ENCODE measurements at places on chromosomes 16 and 17. TPM values are rescaled to one million over a fixed set of nuclear protein-coding genes. Genes with fewer than 3 reads are reported as not detected.

CSH2 gene
- total RNA-seq: not detected

TP53I13 gene
- total RNA-seq: 34.5 TPM

PRR15L gene
- not detected for total RNA-seq

KRT36 gene
- total RNA-seq: not detected

PLEKHG4 gene
- total RNA-seq: 32.7 TPM

CA7 gene
- total RNA-seq: not detected

SYT17 gene
- total RNA-seq: not detected

NECAB2 gene
- total RNA-seq: 3.6 TPM

MT1M gene
- not detected for total RNA-seq

NPIPB13 gene
- total RNA-seq: 15.3 TPM

MT4 gene
- total RNA-seq: not detected

MYH2 gene
- not detected for total RNA-seq

CDH1 gene
- total RNA-seq: 37.7 TPM

CMTM3 gene
- 4.3 TPM for total RNA-seq

PRR35 gene
- not detected for total RNA-seq

ZG16B gene
- 6.9 TPM for total RNA-seq

PLK1 gene
- 50.7 TPM for total RNA-seq

GCGR gene
- total RNA-seq: not detected

DNA sequence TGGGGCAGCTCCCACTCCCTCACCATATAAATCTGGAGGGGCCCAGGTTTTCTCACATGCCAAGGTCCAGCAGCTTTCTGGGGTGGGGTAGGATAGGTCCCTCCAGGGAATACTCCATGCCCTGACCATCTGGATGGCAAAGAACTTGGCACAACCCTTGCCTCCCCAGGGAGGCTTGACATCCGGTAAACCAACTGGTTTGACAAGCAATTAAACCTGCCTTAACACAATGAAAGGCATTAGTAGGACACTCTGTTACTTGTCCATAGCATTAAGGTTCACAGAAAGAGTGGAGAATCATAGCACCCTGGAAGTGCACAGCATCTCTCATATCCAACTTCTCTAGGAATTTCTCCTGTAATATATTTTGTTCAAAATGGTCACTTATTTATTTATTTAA lies 63.9 kb upstream of the MAF start:
- peaks cover 1% of the 10 kb centered on the region for H3K36me3 ChIP-seq
- no peak for DNase-seq
- peaks cover 5% of the 10 kb centered on the region for H3K4me1 ChIP-seq
- no peak overlapping the region for H3K4me3 ChIP-seq

DNA sequence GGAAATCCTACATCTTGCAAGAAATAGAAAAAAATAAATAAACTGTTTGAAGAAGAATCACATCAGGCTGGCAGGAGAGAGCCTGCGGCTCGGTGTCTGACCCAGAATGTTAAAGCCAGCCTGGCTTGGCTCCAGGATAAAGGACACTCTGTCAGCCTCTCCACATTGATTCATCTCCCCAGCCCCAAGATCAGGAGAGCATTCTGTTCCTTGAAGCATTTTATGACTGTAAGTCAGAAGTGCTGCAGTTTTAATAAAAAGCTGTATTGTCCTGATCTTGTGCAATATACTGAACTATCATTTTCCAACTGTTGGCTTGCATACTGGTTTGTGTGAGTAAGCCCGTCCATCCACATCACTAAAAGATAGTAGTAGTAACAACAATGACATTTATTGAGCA lies 426.6 kb downstream of the HAPSTR1 start:
- no peaks in the 10 kb centered on the region for H3K27me3 ChIP-seq
- no peaks in the 10 kb centered on the region for H3K36me3 ChIP-seq
- H3K27ac ChIP-seq: no peak overlapping the region
- DNase-seq: no peak

- no peak for DNase-seq
- no peaks in the 10 kb centered on the region for H3K36me3 ChIP-seq
- H3K4me1 ChIP-seq: no peaks in the 10 kb centered on the region
- H3K4me3 ChIP-seq: no peak overlapping the region
Observed at GRCh38 chr16:50585331-50585776, 37.2 kb downstream of the NKD1 start.

DNA sequence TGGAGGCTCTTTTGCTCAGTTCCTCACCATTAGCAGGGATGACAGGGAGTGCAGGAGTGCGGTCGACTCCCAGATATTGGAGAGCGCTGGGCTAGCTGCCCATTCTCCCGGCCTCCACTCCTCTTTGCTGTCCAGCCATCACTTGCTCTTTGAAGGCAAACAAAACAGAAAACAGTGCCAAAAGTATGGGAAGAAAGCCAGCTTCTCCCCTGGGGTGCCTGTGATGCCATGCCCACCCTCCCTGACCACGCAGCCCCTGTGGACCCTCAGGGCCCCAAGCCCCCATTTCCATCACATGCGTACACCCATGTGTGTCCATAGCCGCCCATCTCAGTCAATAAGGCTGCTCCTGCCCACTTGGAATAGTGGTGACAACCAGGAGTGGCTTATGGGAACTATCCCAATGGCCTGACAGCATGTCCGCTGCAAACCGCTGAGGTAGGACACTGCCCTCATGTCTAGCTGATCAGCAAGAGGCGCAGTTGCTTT lies 30.0 kb downstream of the MAPT start:
- no peaks in the 10 kb centered on the region for H3K36me3 ChIP-seq
- peaks cover 34% of the 10 kb centered on the region for H3K27me3 ChIP-seq
- no peaks in the 10 kb centered on the region for H3K4me1 ChIP-seq

- no peak overlapping the region for H3K27ac ChIP-seq
- H3K4me1 ChIP-seq: peaks cover 29% of the 10 kb centered on the region
- peaks cover 37% of the 10 kb centered on the region for H3K36me3 ChIP-seq
- peak; percentile 45 for DNase-seq
- no peak overlapping the region for H3K4me3 ChIP-seq
- H3K27me3 ChIP-seq: no peaks in the 10 kb centered on the region
Observed at GRCh38 chr16:50747207-50747956, 5.5 kb downstream of the CYLD start.

GRCh38 chr17:71799657-71800056 lies 321.2 kb upstream of the SOX9 start:
- no peak for DNase-seq
- H3K36me3 ChIP-seq: peaks cover 4% of the 10 kb centered on the region
- H3K27ac ChIP-seq: no peak overlapping the region
- H3K27me3 ChIP-seq: no peaks in the 10 kb centered on the region
- no peaks in the 10 kb centered on the region for H3K4me1 ChIP-seq

- DNase-seq: no peak
- H3K4me3 ChIP-seq: no peak overlapping the region
- H3K27me3 ChIP-seq: no peaks in the 10 kb centered on the region
- no peak overlapping the region for H3K27ac ChIP-seq
- H3K36me3 ChIP-seq: no peaks in the 10 kb centered on the region
Observed at GRCh38 chr17:44956998-44957981, 9.7 kb upstream of the KIF18B start.

- DNase-seq: peak; percentile 47
- H3K4me1 ChIP-seq: no peaks in the 10 kb centered on the region
- H3K27ac ChIP-seq: no peak overlapping the region
Observed at GRCh38 chr17:67322042-67322787, 44.2 kb downstream of the PSMD12 start.

GRCh38 chr16:4094127-4094773 lies 22.0 kb downstream of the ADCY9 start:
- H3K27me3 ChIP-seq: no peaks in the 10 kb centered on the region
- DNase-seq: no peak
- H3K36me3 ChIP-seq: peaks cover 3% of the 10 kb centered on the region
- H3K27ac ChIP-seq: no peak overlapping the region
- H3K4me3 ChIP-seq: no peak overlapping the region

DNA sequence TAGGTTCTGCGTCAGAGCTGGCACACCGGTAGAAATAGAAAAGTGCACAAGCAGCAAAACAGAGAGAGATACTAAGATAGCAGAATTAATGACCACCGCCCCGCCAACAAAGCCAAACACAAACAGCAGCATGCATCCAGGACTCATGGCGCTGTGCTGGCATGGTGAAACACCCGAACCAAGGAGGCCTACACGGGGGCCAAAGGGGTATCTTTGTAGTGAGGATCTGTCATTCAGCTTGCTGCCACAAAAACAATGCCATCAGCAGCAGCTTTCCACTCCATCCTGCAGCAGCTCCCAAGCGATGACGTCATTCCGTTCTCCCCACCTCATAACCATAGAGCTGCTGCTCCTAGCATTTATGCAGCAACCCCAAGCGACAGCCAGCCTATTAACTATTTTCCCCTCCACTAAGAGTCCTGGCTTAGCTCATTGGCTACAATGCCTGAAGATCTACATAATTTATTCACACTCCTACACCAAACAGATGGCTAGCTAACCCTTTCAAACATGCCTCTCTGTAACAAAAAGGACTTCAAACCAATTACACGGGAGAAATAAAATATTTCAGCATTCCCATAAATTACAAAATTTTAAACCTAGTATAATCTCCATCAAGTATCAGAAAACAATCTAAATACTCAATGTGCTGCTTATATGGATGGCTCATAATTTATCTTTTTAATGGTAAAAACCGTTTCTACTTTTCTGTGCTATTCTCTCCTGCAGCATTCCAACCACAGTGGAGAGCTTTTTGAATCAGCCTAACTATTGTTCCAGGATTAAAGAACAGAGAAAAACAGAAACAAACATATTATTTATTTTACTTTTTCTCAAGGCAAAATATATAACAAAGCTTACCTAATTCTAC lies 73.9 kb downstream of the SPAG9 start:
- no peaks in the 10 kb centered on the region for H3K27me3 ChIP-seq
- no peaks in the 10 kb centered on the region for H3K36me3 ChIP-seq
- no peak for DNase-seq
- peaks cover 4% of the 10 kb centered on the region for H3K4me1 ChIP-seq
- no peak overlapping the region for H3K4me3 ChIP-seq

- H3K4me1 ChIP-seq: peaks cover 7% of the 10 kb centered on the region
- H3K36me3 ChIP-seq: no peaks in the 10 kb centered on the region
- no peaks in the 10 kb centered on the region for H3K27me3 ChIP-seq
- H3K4me3 ChIP-seq: no peak overlapping the region
- DNase-seq: no peak
Observed at GRCh38 chr17:49029801-49030200, 32.6 kb downstream of the IGF2BP1 start.

DNA sequence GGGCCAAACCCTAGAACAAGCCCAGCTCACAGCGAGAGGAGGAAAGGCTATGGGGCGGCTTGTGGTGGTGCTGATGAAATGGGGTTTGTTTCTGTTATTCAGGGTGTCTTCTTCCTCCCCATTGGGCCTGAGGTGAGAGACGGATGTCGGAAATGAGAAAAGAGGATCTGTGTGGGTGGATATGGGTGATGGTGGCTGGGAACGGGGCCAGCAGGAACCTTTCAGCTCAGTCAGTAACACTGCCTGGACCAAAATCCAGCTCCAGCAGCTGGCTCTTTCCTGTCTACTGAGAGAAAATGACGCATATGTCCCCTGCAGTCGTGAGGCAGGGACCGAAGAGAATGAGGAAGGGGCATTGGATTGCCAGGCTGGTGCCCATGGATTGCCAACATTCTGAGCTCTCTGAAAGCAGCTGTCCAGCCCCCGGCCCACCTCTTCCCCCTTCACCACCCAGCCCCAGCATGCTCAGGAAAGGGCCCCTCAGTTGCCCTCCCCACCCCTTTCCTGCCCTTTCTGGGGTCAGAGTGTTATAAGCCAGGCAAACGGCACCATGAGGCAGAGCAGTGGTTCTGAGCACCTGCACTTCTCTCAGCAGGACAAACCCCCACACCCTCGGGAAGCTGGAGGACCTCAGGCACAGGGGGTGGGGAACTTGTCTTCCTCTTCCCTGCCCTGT lies 4.0 kb downstream of the MYH3 start:
- H3K36me3 ChIP-seq: no peaks in the 10 kb centered on the region
- no peaks in the 10 kb centered on the region for H3K27me3 ChIP-seq
- no peaks in the 10 kb centered on the region for H3K4me1 ChIP-seq

- H3K27ac ChIP-seq: no peak overlapping the region
- H3K4me3 ChIP-seq: no peak overlapping the region
- H3K27me3 ChIP-seq: no peaks in the 10 kb centered on the region
- H3K4me1 ChIP-seq: no peaks in the 10 kb centered on the region
Observed at GRCh38 chr16:12240036-12240435, 263.5 kb downstream of the SNX29 start.

- no peaks in the 10 kb centered on the region for H3K27me3 ChIP-seq
- DNase-seq: peak; percentile 52
- H3K4me3 ChIP-seq: peak overlapping the region; percentile 89
- H3K36me3 ChIP-seq: peaks cover 11% of the 10 kb centered on the region
- H3K4me1 ChIP-seq: no peaks in the 10 kb centered on the region
Observed at GRCh38 chr16:84115919-84116719, 623 bp downstream of the MBTPS1 start.

- H3K27me3 ChIP-seq: no peaks in the 10 kb centered on the region
- H3K36me3 ChIP-seq: no peaks in the 10 kb centered on the region
- H3K27ac ChIP-seq: no peak overlapping the region
- no peak for DNase-seq
- no peak overlapping the region for H3K4me3 ChIP-seq
- no peaks in the 10 kb centered on the region for H3K4me1 ChIP-seq
Observed at GRCh38 chr16:6047325-6047724, 949.7 kb upstream of the EEF2KMT start.

DNA sequence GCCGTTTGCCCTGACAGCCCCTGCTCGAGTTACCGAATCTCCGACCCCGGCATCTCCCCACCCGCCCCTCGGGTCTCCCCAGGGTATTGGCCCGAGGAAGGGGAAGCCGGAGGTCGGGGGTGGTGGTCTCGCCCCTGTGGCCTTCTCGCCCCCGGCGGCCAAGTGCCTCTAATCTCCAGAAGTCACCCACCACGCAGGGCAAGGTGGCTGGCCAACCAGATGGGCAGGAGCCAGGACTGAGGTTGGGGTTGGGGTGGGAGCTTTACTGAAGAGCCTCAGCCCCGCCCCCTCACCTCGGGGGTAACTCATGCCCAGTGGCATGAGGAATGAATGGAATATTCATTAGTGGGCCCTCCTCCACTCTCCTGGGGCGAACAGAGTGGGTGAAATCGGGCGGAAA lies 637 bp downstream of the DHRS11 start:
- peak overlapping the region; percentile 72 for H3K4me3 ChIP-seq
- peaks cover 36% of the 10 kb centered on the region for H3K36me3 ChIP-seq
- H3K4me1 ChIP-seq: peaks cover 18% of the 10 kb centered on the region
- DNase-seq: no peak
- peak overlapping the region; percentile 8 for H3K27ac ChIP-seq
- no peaks in the 10 kb centered on the region for H3K27me3 ChIP-seq

GRCh38 chr17:62573480-62574117 lies 53.9 kb upstream of the MRC2 start:
- H3K27ac ChIP-seq: no peak overlapping the region
- H3K36me3 ChIP-seq: peaks cover 91% of the 10 kb centered on the region
- peaks cover 5% of the 10 kb centered on the region for H3K4me1 ChIP-seq
- H3K4me3 ChIP-seq: no peak overlapping the region

GRCh38 chr16:85090181-85090580 lies 22.1 kb downstream of the CIBAR2 start:
- no peak for DNase-seq
- no peaks in the 10 kb centered on the region for H3K4me1 ChIP-seq
- no peak overlapping the region for H3K4me3 ChIP-seq
- no peak overlapping the region for H3K27ac ChIP-seq
- H3K27me3 ChIP-seq: peaks cover 12% of the 10 kb centered on the region
- H3K36me3 ChIP-seq: peaks cover 4% of the 10 kb centered on the region

- no peak overlapping the region for H3K27ac ChIP-seq
- H3K4me1 ChIP-seq: no peaks in the 10 kb centered on the region
Observed at GRCh38 chr16:2467528-2468232, 3.4 kb upstream of the NTN3 start.
